ENCODE measurements at places on chromosomes 7 and 10.

DNA sequence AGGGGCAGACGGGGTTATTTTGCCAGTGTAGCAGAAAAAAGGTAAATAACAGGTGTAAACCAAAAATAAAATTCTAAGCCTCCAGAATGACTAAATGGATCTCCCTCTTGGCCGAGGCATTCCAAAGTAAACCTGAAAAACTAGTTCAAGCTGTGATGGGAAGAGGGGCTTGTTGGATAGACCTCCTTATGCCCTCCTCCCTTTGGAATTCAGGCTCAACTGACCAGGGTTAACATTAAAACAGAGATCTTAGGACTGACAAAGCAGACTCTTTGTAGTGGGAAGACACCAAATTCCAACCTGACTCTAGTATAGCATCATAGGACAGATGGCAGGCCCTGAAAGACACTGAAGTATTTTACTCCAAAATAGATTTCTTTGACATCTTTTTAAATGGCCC, 113.8 kb upstream of the ITGB1 start:
- no peak for DNase-seq

DNA sequence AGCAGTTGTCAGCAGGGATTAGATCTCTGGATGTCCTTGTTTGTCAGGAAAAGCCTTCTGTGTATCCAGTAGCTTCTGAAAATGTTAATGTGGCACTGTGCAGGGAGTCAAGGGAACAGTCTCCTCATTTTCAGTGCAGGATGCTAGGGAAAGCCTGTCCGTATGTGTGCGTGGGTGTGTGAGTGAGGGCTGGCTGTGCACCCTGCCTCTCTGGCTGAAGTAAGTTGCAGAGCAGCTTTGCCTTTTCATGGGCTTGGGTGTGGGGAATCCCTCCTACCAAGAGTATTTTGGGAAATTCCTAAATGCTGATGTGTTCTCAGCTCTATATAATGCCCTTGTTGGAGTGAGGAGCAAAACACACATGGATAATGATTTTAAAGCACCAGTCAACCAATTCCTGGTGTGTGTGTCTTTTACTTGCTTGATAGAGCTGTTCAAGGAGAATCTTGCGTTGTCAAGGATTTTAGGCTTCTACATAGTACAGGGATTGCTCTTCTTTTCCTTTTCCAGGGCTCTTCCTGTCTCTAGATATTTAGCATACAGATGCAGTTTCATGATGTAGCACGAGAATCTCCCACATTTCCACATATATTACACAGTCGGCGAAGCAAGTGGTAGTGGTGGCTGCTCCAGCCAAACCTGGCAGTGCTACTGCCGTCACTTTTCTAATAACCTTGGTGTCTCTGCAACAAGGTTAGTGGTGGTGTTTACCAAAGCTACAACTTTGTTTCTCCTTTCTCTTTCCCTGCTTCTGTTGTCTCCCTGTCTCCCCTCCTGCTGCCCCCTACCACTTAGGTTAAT, 92.8 kb downstream of the MCU start:
- no peak for DNase-seq

- no peak for DNase-seq
These were observed 4.2 kb downstream of the PHTF2 start for GRCh38 chr7:77802557-77803405.

GRCh38 chr10:101818872-101819633, 809 bp upstream of the OGA start:
- DNase-seq = peak; percentile 13

- DNase-seq = no peak
These were observed 1.8 kb upstream of the WASL start for GRCh38 chr7:123750389-123751230.

DNA sequence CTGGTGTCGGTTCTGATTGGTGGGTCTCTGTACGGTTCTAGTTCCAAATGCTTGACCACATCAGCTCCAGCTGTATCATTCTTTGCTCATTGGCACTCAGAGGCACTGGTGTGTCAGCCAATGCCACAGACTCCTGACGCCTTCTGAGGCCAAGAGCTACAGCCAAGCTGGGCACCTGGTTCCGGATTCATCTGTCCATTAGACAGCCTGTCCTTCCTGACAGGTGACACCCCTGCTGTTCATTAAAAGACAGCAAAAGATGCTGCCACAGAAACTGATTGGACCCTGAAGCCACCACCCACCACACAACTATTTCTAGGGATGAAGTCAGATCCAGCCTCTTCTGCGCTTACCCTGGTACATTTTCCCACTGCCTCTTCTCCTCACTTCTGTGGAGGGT, 35.6 kb downstream of the COL13A1 start:
- DNase-seq = no peak

GRCh38 chr10:47335906-47336305, 12.3 kb upstream of the RBP3 start:
- no peak for DNase-seq

GRCh38 chr7:32273297-32273696, 203.1 kb upstream of the PDE1C start:
- DNase-seq = no peak

DNA sequence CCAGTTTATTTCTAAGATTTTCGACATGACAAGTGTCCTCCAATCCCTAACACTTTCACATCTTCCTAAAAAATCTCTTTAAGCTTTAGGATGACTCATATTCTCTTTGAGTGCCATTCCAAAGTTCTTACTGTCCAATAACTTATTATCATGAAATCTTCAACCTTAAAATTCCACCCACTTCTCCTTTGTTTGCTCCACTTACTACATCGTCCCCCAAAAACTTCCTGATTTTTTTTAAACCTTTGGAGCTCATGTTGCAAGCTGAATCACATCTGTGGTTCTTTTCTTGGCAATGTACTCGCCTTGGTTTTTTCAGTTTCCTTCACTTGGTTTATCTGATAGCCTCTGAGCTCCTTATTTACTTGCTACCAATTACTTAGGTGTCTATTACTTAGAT, 39.2 kb upstream of the JCAD start:
- no peak for DNase-seq

DNA sequence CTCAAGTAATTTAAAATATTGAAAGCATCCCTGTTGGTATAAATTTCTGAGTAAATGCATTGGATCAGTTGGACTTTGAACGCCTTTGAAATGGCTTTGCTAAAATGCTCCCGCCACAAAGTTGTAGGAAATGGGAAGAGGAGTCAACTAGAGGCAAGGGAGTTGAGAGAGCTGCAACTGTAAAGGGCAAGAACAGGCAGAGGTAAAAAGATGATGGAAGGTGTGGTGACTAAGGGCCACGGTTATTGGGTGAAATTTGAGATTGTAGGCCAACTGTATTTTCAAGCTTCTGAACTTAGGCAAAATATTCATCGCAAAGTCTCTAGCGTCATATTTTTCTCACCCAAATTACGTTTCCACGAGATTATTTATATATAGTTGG, 595 bp upstream of the SUMF2 start:
- DNase-seq = no peak

DNA sequence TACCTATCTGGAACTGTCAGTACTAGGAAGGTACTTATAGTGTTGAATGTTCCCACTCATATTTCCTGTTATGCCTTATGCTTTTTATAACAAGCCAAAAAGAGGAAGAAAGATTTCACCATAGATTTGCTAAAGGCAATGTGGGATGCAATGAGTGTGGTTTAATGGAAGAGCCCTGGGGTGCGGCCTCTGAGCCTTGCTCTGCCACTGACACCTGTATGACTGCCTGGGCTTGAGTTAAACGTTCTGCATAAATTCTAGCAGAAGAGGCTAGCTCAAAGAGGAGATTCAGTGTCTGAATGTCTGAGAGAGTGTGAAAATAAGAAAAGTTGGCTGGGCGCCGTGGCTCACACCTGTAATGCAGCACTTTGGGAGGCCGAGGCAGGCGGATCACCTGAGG, 143.8 kb downstream of the TPST1 start:
- DNase-seq = no peak

DNA sequence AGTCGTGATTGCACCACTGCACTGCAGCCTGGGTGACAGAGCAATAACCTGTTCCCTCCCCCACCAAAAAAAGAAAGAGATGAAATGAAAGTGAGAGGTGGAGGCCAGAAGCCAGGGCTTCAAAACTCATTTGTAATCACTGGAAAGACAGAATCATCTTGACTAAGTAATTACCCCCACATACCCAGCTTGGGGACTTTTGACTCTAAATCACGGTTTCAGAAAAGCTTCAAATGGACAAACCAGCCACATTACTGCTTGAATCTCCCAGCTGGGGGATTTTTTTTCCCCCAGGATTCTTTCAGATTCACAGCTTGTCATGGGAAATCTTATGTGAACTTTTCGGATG, 361.0 kb downstream of the FRMD4A start:
- DNase-seq = no peak

- no peak for DNase-seq
These were observed 29.9 kb downstream of the SPOCK2 start for GRCh38 chr10:72058347-72058898.

All from activated T-helper 1 cell treated with Interleukin-2 at 50 U/mL for 16 hours (primary cell).